IgD-negative memory B cell (primary cell): ENCODE measurements at places on chromosomes 3 and 15. TPM values are rescaled to one million over a fixed set of nuclear protein-coding genes. Genes with fewer than 3 reads are reported as not detected.

Gene CCK
- not detected for polyA plus RNA-seq

Gene MAGI1
- 1.3 TPM for polyA plus RNA-seq

Gene TRH
- not detected for polyA plus RNA-seq

Gene CLDN16
- not detected for polyA plus RNA-seq

Gene ECE2
- polyA plus RNA-seq: not detected

Gene AP4E1
- polyA plus RNA-seq: 2.5 TPM

Gene SLC25A38
- 50.7 TPM for polyA plus RNA-seq

Gene FMN1
- polyA plus RNA-seq: not detected

Gene AHSG
- not detected for polyA plus RNA-seq

Gene INKA1
- polyA plus RNA-seq: 35.5 TPM

Gene CACNA2D3
- not detected for polyA plus RNA-seq

Gene CISH
- polyA plus RNA-seq: 3.1 TPM

Gene EFHB
- polyA plus RNA-seq: 1.0 TPM

Gene CCDC39
- polyA plus RNA-seq: not detected

Gene NR2F2
- not detected for polyA plus RNA-seq

Gene NTRK3
- polyA plus RNA-seq: not detected
